ENCODE measurements at places on chromosomes 2 and 18.
A peak's percentile ranks its signal among the peaks of the same experiment; 100 is the strongest.

DNA sequence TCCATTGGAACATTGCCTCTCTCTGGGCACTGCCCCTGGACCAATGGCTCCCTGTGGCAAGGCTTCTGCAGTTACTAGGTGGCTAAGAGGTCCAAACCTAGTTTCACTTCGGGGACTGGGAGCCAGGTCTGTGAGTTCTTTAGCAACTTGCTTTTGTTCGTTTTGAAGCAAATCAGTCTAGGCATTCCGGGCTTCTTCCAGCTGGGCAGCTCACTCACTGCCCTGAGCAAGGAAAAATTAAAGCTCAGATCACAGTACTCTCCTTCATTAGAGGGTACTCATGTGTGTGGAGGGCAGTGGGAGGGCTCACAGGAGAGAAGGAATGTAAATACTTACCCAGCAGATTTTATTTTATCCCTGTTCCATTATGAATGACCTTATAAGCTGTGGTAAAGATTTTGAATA is 80.3 kb downstream of the SPP2 start:
- no peak for DNase-seq

DNA sequence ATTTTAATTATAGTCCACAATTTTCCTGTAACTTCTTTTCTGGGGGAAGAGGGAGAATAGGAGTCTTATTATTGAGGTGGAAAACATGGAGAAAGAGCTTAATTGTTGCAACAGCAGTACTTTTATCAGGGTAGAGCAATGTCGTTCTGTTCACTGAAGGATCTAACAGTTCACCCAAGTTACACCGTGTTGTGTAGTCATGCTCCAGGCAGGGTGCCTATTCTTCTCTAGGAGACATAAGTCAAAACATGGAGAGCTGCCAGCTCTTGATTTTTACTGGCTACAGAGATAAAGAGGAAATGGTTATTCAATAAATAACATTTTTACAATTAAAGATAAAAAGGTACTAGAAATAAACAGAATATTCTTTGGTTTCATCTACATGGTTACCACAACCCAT is 594.3 kb upstream of the NETO1 start:
- DNase-seq: no peak

GRCh38 chr2:177188482-177189469 is 23.8 kb upstream of the HNRNPA3 start:
- DNase-seq: no peak

- no peak for DNase-seq
Measured at GRCh38 chr2:150977296-150977695, 284.4 kb downstream of the RBM43 start.

GRCh38 chr2:28638102-28638501 is 113.5 kb upstream of the PPP1CB start:
- no peak for DNase-seq

GRCh38 chr2:120985174-120985996 is 249.7 kb downstream of the GLI2 start:
- DNase-seq: no peak

DNA sequence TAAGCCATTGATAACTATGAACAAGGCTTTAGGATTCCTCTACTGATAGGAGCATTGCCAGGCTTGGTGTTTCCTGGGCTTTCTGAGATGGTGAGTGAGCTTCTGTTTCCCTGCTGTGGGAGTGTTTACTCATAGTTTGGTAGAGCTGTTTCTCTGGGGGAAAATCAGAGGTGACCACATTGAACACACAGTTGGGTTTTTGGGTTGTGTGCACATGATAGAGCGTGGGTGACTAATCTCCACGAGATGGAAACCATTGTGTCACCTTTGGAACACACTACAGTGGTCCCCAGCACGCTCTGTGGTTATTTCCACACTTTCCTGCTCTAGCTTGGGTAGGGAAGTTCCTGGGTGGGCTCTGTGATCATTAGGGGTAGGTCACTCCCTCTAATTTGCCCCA is 5.4 kb downstream of the IL1R1 start:
- no peak for DNase-seq

DNA sequence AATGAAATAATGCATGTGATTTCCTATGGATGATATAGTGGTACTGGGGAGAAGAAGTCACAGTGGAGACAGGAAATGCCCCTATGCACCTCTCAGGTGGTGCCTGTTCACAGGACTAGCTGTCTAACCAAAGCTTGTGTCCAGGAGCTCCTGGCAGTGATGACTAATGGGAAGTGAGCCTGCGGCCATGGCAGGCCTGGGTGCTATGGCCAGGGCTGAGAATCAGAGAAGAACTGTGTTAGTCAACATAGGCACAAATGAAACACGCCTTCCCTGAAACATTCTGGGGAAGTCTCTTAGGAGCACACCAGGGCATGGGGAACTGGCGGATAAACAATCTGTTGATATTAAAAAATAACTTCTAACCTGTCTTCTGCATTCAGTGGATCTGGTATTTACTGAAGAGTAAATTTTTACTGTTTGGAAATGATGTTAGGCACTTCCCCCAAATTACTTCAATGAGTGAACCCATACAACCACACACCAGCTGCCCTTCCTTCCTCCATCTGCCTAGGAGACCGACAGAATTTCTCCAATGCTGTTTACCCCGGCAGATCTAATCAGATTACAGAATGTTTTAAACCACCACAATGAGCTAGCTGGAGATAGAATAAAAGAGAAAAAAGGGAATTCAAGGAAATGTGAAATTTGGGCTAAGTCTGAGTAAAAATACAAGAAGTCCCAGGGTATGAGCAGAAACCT is 67.4 kb downstream of the MEP1B start:
- no peak for DNase-seq

- DNase-seq: peak; percentile 92
Measured at GRCh38 chr2:9703701-9704221, 73.0 kb upstream of the YWHAQ start.

GRCh38 chr2:152369176-152369860 is 34.3 kb downstream of the FMNL2 start:
- no peak for DNase-seq

- no peak for DNase-seq
Measured at GRCh38 chr18:6435731-6436130, 21.0 kb upstream of the L3MBTL4 start.

DNA sequence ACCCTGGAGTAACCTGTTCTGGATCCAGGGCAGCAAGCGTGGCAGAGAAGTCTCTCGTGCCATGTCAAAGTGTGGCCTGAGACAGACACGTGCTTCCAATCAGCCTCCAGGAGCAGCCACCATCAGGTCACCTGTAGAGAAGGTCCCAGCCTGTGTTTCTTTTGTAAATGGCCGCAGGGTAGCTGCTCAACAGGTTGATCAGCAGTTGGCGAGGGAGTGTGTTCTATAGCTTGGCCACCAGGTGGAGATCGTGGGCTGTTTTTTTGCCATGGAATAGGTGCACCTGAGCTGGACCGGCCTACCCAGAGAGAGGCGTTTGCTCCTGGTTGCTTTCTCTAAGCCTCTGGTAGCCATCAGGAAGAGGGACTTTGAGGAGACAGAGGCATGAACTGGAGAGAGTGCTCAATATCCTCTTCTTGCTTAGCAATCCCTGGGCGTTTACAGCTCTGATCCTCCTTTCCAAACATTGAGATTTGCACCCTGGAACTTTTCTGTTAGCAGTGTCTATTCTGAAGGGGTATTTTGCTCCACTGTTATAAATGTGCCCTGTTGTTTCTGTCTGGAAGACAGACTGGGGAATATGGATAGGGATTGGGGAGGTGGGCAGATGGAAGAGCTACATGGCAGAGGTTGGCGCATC is 34.2 kb upstream of the EN1 start:
- DNase-seq: peak; percentile 50

DNA sequence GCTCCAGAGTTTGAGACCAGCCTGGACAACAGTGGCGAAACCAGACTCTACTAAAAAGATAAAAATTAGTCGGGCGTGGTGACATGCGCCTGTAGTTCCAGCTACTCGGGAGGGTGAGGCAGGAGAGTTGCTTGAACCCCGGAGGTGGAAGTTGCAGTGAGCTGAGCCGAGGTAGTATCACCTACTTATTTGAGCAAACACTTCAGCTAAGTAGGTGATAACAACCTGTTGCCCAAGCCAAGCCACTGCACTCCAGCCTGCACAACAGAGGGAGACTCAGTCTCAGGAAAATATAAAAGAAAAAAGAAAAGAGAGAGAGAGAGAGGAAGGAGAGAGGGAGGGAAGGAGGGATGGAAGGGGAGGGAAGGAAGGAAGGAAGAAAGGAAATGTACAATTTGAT is 21.3 kb downstream of the FER1L5 start:
- DNase-seq: no peak

DNA sequence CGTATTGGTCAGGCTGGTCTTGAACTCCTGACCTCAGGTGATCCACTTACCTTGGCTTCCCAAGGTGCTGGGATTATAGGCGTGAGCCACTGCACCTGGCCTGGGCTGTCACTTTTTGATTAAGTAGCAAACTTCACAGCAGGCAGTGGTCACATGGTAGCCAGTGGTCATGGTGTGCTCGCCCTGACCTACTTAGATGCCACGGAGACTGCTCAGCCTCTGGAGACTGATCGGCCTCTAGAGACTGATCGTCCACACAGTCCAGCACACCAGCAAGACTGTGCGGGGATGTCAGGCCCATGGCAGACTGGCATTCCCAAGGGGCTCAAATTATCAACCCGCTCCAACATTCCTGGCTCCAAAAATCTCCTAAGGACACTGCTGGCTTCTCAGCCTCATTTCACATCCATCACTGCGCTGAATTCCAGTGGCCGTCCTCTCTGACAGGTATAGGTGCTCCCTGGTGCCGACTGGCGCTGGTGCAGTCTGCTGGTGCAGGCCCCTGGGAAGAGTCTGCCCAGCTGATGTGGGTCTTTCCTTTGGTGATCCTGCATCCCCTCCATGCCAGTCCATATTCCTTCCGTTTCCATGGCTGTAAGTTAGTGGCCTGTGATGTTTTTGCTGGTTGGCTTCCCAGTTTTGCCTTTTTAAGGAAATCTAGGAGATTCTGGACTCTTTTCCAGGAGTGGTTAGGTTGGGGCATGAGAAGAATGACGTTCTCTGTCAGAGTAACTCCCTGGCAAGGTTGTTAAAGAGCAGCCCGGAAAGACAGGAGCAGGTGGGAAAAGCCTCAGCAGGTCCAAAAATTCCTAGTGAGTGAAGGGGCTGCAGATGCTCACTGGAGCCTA is 374.5 kb upstream of the HS6ST1 start:
- no peak for DNase-seq

DNA sequence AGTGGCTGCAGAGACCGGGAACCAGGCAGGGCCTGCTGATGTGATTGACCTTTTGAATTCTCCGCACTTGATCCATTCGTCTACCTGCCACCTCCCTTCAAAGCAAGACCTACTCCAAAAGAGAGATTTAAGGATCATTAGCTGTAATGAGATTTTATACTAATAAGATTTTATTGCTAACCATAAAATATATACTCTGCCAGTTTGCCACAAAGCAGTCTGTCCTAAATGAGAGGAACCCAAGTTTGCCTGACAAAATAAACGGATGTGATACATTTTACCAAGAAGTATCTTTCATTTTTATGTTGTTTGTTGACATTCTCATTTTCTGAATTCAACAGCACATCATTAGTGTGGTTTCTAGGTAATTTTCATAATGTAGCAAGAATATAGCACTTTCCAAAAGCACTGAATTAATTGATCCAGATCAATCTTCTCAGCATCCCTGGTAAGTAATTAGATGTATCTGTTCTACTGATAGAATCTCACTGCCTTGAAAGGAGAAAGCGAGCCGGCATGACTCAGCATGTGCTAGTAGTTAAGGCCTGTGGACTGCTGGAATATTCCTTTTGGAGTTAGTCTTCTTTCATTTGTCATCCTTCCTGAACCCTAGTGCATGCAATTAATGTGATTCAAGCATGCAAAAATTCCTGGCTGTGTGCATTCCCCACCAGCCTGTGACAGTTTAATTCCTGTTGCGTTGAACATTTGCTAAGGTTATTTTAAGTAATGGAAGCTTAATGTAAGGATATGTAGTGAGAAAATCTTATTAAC is 128.5 kb downstream of the ARL6IP6 start:
- no peak for DNase-seq
